Kidney (tissue), 22 donors: ENCODE measurements at places on chromosomes 7 and 10. TPM values are rescaled to one million over a fixed set of nuclear protein-coding genes. Genes with fewer than 3 reads are reported as not detected.

GRCh38 chr10:104441329-104442000 is 87.8 kb downstream of the CFAP58 start:
- no peak for DNase-seq

- DNase-seq: no peak
Observed at GRCh38 chr7:27178366-27178765, 4.2 kb upstream of the HOXA10 start.

GRCh38 chr7:21749378-21749777 is 196.3 kb downstream of the CDCA7L start:
- no peak for DNase-seq

DNA sequence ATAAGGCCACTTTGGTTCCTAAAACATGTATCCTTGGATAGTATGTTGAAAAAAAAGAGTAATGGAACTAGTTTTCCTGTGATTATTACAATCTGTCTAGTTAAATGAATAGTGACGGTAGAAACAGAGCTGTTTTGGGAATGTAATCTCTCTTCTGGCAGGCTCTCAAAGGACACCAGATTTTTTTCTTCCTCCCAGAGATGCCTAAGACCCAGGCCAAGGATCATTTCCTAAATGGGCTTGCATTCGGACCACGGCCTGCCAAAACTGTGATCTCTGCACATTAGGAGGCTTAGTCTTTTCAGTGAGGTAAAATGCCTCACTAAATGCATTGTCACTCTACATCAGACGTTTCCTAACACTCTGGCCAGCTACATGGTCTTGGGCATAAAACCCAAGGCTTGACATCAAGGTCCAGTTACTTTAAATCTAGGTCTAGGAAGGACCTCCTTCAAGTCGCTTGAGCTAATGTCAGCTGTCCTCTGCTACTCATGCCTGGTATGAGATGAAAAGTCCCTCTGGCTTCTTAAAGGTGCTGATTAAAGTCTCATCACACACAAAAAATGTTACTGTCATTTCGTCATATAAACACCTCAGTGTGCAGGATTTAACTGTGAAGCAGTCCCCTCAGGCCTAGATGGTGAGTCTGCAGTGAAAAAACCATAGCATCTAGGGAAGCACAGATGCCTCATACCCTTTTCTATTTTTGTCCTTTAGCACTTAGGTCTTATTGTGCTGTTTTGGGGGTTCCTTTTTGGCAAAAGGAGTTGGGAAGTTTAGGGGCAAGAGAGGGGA is 47.7 kb downstream of the DLD start:
- DNase-seq: no peak

DNA sequence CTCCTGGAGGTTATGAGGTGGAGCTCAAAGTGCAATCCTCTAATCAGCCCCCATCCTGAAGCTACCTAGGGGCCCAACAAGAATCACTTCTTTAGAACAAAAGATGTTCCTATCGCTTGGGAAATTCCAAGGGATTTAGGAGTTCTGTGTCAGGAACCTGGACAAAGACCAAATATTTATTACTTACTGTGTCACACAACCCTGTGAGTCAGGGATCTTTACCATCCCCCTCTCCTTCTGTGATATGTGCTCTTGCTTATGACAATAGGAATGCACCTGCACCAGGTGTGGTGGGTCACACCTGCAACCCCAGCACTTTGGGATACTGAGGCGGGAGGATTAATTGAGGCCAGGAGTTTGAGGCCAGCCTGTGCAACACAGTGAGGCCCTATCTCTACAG is 485.8 kb downstream of the PLXDC2 start:
- no peak for DNase-seq

DNA sequence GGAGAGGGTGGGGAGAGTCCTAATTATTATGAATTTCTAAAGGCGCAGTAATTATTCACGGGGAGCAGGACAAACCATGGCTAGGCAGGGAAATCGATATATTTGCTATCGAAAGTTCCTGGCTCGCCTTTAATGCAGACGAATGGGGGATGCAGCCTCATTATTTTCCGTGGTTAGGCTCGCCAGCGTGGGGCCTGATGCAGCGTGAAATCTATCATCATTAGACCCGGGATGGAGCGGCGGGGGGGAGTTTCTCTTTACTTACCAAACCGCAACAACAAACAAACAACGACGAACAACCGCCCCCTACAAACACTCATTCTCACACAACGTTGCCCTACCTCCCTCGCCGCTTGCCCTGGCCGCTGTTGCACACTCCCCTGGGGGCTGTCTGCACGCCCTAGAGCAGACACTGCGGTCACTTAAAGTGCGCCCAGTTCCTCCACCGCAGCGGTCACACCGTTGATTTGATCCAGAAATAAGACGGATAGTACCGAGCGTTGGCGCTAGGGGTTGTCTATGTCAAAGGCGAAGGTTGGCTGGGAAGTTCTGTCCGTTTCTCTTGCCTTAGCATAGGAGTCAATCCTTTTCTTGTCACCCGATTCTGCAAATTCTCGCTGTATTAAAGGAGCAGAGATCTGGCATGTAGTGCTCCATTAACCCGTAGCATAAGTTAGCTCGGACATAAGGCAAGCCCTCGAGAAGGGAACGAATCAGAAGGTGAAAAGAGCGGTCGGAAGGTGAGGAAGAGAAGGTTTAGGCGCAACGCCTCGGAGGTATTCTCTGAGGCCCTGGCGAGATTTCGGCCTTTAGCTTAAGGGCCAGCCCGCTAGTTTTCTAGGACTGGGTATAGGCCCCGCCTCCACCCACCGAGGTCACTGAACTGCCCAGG is 10.4 kb downstream of the NXPH1 start:
- DNase-seq: peak; percentile 52

DNA sequence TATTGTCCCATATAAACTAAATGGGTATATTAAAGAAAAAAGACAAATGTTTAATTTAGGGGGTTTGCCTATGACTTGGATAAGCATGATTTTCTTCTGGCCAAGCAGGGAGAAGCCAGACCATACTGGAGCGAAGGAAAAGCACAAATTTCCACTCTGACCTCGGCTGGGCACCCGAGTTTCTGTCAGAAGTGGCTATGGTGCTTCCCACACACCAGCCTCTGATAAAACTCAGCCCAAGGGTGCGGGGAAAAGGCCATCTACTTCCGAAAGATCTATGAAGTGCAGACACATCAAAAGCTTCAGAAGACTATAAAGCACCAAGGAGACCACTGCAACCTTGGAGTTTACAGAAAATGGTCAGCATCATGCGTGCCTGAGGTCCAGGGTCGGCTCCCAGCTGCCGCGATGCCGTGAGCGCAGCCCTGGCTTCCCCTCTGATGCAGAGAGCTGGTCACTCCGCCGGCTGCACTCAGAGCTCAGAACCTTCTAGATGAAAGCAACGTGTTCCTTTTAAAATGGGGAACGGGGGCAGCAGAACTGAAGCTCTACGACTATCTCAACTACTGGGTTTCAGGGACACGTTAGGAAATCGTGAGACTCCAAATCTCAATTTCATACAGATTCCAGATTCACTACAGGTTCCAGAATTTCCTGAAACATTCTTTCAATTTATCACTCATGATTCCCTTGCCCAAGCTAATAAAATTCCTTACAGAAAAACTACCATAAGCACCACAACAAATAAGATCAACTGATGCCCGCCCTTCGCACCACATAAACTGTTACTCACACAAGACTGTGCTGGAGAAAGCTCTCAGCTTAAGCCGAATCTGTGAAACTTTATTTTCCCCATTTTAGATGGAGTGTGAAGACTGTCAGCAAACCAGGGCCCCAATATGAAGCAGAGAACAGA is 84.5 kb downstream of the DIP2C start:
- DNase-seq: no peak

Gene OR6V1
- polyA plus RNA-seq: not detected

Gene CYP3A7
- polyA plus RNA-seq: 0.69 TPM

Gene PRTFDC1
- polyA plus RNA-seq: 6.1 TPM

Gene NPSR1
- polyA plus RNA-seq: not detected

Gene GRM8
- not detected for polyA plus RNA-seq
